ENCODE measurements at places on chromosomes 16 and 17.

DNA sequence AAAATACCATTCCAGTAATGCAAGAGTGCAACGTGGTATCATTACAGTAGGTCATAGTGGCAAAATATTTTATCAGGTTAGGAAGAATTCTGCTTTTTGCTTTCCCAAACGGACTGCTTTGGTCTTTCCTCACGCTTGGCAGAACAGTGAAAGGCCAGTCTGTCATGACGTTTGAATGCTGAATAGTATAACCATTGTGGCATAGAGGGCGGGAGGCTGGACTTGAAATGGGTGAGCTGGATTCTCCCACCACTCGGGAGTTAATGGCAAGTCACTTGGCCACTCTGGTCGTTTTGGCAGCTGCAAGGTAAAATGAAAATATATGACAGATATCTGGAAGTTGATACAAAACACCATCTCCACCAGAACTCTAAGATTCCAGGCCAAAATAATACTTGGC, 391.2 kb downstream of the MAF start:
- DNase-seq: no peak

DNA sequence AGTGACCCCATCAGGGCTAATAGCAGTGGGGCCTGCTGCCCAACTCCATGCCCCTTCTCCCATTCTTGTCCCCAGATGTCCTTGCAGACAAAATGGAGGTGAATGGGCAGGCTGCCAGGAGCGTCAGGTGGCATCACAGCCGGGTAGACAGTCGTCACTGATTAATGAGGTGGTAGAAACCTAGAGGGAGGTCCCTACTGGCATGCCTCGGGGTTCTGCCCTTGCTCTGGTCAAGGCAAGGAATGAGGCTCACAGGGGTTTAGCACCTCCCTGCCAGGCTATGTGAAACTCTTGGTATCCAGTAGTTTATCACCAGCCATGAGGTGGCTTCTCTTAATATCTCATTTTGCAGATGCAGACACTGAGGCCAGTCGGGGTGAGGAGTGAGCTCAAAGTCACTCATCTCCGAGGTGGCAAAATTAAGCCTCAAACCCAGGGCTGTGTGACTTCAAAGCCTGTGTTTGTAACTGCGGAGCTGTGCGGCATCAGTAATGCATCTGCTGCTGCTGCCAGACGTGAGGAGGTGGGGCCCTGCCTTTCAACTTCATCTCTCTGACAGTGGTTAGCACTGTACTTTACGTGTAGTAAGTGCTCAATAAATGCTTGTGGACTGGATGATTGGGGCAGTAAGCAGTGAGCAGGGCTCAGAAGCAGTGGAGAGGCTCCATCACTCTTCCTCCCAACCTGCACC, 21.3 kb downstream of the RAI1 start:
- DNase-seq: no peak

DNA sequence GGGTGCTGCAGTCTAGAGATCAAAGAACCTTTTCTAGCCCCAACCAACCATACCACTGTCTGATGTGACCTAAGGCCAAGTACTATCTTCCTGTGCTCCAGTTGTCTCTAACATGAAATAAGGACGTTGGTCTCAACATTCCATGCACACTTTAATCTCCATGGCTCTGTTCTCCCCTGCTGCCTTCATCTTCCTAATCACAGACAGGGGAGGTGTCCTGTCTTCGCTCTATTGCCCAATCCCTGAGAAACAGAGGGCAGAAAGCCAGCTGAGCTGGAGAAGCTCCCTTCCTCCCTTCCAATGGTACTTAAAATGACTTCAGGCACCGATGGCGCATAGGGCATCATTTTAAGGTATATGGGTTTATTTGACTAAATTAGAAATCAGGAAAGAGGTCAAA, 148.9 kb upstream of the GNAO1 start:
- DNase-seq: no peak

DNA sequence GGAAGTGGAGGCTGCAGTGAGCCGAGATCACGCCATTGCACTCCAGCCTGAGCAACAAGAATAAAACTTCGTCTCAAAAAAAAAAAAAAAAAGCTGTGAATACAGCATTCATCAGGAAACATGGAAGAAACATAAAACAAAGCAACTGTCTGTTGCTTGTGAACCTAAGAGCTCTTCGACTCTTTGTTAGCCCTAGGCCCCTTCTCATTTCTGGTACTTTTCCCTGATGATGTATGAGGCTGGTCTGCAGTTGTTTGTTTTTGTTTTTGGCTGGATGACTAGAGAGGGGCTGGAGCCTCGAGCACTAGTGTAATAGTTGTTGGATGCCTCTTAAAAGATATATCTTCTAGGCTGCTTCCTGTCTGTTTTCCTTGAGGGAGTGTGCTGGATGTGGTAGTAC, 113.5 kb downstream of the MAP2K6 start:
- no peak for DNase-seq

- no peak for DNase-seq
Observed at GRCh38 chr16:64074706-64075105, 1047.2 kb downstream of the CDH11 start.

GRCh38 chr17:32871746-32872145, 5.2 kb downstream of the MYO1D start:
- DNase-seq: no peak

DNA sequence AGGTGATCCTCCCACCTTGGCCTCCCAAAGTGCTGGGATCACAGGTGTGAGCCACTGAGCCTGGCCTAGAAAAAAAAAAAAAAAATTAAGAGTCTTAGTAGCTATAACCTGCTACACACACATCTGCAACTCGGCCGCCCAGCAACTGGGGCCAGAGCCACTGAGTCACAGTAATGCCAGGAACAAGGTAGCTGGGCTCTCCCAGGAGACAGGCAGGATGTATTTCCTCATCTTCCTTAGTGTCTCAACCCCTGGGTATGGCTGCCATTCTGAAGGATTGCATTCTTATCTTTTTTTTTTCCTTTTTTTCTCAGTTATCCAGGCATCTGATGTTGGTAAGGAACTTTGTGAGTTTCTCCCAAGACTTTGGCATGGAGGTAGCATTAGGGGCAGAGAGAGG, 7.1 kb upstream of the PSMD3 start:
- DNase-seq: no peak

- DNase-seq: no peak
Observed at GRCh38 chr16:72444696-72445095, 272.7 kb upstream of the PMFBP1 start.

DNA sequence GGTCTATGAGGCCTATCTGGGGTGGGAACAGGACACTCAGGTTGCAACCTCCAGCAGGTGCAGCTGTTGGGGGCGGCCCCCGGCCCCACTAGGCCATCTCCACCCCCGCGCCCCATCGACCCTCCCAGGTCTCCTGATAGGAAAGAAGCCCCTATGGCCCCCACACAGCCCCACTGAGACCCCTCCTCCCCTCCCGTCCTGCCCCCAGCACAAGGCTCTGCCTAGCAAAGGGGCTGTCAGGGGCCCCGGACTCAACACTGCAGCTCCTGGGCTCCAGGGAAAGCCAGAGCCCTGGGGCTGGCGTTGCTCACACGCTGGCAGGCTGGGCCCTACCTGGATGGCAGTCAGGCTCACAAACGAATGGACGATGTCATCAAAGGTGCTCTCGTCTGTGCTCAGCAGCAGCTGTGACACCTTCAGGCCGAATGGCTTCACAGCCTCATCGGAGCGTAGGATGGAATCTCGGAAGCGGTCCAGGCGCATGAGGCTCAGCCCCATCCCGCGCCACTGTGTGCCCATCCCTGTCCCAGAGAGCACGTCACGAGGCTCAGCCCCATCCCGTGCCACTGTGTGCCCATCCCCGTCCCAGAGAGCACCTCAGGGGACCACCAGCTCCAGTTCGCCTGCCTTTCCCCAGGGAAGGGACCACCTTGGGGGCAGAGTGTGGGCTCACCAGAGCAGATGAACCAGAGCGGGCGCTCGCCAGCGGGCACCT, 7.3 kb downstream of the FASN start:
- DNase-seq: no peak

DNA sequence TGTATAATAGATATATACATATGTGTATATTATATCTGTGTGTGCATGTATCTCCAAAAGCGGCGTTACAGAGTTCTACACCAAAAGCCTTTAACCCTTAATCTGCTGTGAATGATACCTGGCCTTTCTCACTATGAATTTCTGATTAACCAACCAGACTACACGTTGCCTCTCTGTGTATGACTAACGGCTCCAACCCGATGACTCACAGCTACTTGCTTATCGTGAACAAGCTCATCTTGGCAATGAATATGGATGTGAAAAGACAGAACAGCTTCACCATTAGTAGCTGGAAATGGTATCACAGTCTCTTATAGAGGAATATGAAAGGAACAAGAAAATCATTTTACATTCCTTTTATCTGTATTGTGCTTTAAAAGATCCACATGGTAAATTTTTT, 23.8 kb upstream of the ARHGAP44 start:
- DNase-seq: no peak

DNA sequence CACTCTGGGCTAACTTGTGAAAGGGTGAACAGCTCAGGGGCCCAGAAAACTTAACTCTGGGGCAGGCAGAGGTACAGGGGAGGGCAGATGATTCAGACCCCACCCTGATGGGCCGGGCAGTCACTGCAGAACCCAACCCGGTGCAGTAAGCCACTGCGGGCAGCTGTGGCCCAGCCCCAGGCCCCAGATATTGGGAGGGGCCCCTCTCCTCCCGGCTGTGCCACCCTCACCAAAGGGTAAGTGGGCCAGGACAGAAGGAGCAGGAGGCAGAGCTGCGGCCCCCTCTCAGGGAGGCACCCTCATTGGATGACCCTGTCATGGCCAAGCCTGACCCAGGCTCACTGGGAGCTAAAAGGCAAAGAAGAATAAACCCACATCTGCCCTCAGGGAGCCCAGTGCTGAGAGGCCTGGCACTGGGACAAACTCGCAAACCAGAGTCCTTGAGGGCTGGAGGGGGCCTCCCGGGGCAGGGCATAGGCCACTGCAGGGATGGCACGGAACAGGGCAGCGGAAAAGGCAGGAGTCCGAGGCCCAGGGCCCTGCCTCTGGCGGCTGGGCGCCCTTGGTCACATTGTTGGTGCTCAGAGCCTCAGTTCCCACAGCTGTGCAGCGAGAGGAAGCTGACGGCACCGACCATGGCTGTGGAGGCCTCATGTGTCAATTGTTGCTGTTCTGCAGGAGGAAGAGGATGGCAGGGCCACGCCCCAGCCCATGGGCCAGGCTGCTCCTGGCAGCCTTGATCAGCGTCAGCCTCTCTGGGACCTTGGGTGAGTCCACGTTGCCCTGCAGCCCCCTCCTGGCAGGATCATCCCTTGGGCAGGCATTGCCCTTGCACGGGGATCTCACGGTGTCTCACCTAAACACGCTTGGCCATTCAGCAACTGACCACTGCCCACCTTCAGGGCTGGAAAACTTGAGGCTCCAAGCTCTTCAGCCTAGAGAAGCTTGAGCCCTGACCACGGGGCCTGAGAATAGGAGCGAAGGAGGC, 3.1 kb downstream of the ITGB4 start:
- no peak for DNase-seq

GRCh38 chr17:4938069-4938491, 1.8 kb downstream of the SLC25A11 start:
- no peak for DNase-seq

GRCh38 chr17:55814377-55814776, 63.5 kb downstream of the PCTP start:
- no peak for DNase-seq

DNA sequence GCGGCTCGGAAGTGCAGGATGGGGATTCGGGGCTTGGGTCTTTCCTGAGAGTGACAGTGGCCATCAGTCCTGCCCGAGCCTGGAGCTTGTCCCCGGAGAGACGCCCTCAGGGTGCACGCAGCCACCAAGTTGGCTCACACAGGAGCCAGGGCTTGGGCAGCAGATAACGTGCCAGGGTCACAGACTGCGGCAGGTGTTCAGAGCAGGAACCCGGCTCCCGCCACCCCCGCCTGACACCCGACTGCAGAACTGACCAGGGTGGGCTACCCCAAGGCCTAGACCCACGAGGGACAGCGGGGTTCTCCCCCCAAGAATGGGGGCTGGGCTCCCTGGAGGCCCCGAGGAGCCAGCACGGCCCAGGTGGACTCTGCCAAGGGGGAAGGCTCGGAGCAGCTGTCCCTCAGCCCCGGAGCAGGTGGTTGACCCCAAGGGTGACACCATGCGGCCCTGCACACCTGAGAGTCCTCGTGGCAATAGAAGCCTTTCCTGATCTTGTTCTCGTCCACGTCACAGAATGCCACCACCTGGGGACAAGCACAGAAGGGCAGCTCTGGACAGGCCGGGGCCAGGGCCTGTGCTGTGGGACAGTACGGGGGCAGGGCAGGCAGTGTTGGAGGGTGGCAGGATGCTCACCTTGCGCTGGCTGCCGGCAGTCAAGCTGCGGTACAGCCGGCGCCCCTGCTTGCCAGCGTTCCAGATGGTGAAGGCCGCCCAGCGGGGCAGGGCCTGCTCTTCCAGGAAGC, 117.1 kb upstream of the ZNF750 start:
- no peak for DNase-seq

GRCh38 chr17:47686276-47686635, 7.7 kb upstream of the TBKBP1 start:
- no peak for DNase-seq

DNA sequence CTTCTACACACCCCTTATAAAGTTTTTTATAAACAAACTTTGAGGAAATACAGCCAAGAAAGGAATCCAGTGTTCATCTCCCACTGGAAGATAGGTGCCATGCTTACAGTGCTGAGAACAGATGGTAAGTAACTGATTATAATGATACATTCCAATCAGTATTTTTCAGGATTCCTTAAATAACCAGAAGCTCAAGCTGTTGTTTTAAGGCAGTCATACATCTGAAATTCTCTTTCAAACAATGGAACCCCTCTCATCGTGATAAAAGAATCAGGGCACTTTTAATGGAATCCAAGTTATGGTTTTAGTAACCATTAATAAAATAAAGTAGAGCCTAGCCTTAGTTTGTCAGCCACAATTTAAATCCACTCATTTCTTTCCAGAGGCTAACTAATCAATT, 56.1 kb upstream of the STAC2 start:
- DNase-seq: no peak

GRCh38 chr17:28500712-28501379, 5.3 kb upstream of the FOXN1 start:
- no peak for DNase-seq

DNA sequence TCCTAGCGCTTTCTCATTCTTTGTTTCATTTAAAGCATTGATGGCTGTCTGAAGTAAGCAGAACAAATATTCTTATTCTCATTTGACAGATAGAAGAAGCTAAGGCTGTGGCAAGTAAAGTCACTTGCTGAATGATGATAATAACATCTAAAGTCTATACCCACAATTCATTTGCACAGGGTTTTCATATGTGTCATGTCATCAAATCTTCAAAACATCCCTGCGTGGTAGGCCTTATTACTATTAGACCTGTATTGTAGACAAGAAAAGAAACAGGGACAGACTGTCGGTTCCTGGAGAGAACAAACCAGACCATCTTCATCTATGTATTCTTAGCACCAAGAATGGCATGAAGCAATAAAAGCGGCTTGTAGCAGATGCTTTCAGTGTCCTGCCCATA, 85.9 kb downstream of the ASIC2 start:
- no peak for DNase-seq
